ENCODE measurements at places on chromosomes 7 and 10.

- no peak for DNase-seq
These were observed 14.1 kb upstream of the CXCL12 start for GRCh38 chr10:44398747-44399658.

GRCh38 chr10:66564287-66564686 lies 361.5 kb upstream of the LRRTM3 start:
- no peak for DNase-seq

GRCh38 chr10:35876248-35876647 lies 234.2 kb upstream of the FZD8 start:
- no peak for DNase-seq

- no peak for DNase-seq
These were observed 4.4 kb downstream of the SPOCK2 start for GRCh38 chr10:72083790-72084459.

- no peak for DNase-seq
These were observed 574.4 kb downstream of the TNS3 start for GRCh38 chr7:47007471-47007870.

- no peak for DNase-seq
These were observed 101.2 kb downstream of the RAB18 start for GRCh38 chr10:27605318-27605717.

GRCh38 chr10:97669571-97669970 lies 17.5 kb downstream of the AVPI1 start:
- DNase-seq = no peak

GRCh38 chr10:99345350-99345749 lies 16.2 kb downstream of the CNNM1 start:
- no peak for DNase-seq

GRCh38 chr7:100157334-100158228 lies 942 bp downstream of the TRAPPC14 start:
- no peak for DNase-seq

GRCh38 chr7:8217200-8218068 lies 44.5 kb downstream of the ICA1 start:
- DNase-seq = peak; percentile 79

DNA sequence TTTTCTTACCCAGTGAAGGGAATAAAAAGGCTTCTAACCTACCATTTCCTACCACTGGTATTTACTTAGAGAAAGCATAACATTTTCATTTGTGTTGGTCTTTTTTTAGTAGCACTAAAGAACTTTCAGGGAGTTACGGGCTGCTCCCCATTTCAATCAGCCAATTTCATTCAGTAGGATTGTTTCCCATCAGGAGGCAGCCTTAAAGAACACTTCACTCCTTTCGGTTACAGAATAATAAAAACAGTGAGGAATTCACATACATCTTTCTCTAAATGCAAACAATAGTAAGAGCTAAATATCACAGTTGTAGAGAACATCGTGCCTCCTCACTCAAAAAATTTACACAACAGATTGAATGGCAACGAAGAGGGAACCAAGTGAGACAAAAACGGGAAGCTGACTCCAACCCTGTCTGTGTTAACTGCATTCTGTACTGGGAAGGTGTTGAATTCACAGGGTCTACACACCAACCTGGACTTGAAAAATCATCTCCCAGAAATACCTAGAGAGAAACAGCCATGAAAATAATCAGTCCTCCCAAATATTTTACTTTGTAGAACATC lies 55.5 kb upstream of the ABLIM1 start:
- no peak for DNase-seq

DNA sequence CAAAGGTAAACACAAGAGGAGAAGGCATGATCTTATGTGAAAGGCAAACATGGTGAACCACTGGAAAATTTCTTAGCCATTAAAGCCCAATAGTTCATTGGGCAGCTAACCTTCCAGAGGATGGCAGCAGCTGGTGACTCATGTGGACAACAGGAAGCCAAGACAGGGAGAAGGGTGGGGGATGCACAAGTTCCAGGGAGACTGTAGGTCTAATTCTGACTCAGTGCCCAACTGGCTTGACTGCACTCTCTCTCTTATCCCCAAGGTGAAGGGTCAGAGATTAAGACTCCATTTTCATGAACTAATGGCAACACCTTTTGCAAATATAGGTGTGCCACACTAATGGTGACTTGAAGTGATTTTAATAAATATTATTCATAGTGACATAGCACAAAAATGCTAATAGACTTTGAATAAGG lies 47.9 kb upstream of the SLC35B4 start:
- no peak for DNase-seq

DNA sequence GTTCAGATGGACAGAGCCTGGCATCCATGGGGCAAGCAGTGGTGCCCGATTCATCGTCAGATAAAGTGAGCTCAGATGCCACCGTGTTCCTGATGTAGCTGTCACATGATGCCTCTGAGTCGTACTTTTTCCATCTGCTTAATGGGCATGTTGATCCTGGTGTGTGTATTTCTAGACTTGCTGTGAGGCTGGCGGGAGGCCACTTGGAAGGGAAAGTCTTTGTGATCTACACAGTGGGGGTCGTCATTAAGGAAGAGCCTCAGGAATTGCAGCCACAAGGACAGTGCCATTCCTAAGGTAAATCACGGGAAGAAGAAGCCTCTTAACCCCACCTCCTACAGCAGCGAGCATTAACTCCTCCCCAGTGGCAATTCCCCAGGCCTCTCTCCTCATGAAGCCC lies 63.0 kb downstream of the RGS10 start:
- no peak for DNase-seq

- DNase-seq = no peak
These were observed 54.4 kb downstream of the SEMA3A start for GRCh38 chr7:84139986-84140729.

DNA sequence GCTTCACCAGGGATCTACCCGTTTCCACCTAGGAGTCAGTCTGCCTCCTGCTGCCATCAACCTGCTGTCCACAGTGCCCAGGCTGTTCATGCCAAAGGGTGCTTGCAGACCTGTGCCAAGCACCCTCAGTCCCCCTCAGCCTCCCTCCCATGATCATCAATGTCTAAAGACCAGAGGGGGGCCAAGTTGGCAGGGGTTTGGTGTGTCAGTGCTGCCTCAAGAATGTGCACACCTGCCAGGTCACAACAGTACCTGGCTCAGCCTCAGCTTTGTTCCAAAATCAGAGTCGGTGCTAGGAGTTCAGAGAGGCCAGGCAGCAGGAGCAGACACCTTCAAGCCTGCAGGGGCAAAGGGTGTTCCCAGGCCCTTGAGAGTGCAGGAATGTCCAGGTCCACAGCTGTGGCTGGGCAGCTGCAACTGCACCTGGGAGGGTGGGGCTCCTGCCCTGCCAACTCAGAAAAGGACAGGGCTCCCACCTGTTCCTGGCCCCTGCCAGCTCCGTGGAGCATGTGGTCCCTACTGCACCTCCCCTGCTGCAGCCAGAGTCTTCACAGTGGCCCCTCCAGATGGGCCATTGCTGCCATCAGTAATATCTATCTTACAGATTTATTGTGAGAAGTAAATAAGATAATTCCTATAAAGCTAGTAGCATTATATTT lies 219.5 kb downstream of the POLR1F start:
- no peak for DNase-seq

DNA sequence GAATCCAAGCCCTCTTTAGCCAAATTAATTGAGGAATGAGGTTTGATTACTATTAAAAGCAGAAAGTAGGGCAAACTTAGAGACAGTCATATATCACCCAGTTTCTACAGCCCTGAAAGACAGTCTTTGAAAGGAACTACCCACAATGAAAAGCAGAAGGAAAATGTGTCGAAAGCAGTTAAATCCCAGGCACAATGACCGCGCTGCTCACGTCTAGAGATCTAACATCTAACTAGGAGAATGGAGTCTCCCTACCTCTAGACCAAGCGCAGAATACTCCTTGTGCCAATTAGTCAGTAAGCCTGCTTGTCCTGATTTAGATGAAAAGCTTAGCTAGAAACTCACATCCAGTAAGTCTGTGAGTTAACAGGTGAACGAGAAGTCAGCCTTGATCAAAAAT lies 350.0 kb downstream of the FGFR2 start:
- no peak for DNase-seq

DNA sequence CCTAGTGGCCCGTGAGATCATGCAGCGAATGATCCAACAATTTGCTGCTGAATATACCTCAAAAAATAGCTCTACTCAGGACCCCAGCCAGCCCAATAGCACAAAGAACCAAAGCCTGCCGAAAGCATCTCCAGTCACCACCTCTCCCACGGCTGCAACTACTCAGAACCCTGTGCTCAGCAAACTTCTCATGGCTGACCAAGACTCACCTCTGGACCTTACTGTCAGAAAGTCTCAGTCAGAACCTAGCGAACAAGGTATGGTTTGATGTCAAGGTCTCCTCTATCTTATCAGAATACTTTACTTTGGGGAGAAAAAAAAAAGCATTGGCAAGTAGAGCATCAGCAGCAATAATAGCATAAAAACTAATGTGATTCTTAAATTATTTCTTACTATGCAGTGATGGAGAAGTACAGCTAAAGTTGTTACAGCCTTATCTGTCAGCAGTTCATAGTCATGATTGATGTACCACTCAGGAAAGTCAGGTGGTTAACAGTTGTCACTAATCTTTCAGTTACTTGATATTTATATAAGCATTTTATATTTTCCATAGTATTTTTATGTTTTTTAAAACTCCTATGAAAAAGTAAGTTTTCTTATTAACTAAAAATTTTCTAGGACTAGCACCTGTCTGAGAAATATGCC lies 117.1 kb downstream of the LCOR start:
- no peak for DNase-seq

GRCh38 chr7:25002786-25003185 lies 22.8 kb upstream of the OSBPL3 start:
- DNase-seq = no peak

Data from muscle of arm (tissue), 14 donors.